ENCODE measurements at places on chromosomes 7 and 10.
A peak's percentile ranks its signal among the peaks of the same experiment; 100 is the strongest.

DNA sequence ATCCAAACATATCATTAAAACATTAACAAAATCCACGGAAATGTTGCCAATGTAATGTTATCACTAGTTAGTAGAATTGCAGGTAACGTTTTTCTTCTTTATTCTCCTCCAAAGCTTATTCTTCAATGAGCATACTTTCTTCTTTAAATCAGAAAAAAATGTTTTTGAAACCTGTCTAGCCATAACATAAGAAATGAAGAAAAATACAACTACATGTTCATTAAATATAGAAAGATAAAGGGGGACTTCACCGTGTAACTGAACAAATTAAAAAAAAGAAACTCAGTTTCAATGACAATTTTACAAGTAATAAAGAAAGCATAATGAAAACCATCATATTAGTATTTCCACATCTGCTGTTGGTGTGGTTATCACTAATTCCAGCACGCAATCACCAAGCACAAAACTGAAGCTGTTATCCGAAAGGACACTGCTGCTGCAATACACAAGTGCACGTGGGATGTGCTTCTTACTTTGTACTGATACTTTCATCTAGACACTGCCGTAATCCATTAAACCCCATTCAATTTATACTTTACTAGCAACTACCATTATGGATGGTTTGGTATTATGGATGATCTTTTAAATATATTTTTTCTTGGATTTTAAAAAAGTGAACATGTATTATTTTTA is 9.6 kb downstream of the ESYT2 start:
- no peak for DNase-seq

DNA sequence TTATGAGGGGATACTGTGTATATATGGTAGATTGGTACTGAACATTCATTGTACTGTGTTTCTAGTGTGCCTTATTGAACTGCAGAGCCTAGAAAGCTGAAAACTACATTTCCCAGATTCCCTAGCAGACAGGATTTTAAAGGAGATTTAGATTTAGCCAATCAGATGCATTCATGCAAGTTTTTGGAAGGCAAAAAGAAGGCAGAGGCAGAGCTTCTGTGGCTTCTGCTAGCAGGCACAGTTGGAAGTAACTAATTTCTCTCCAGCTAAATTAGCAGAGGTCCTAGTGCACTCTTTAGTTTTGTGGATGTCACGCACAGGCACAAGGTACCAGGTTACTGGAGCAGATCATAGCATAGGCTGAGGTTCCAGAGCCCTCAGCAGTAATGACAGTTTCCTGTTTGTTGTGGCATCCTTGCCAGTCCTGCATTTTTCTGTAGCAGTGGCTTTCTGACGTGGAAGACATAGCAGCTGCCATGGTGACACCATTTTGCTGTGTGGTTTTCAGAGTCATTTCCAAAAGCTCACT is 83.7 kb upstream of the CCDC71L start:
- no peak for DNase-seq

DNA sequence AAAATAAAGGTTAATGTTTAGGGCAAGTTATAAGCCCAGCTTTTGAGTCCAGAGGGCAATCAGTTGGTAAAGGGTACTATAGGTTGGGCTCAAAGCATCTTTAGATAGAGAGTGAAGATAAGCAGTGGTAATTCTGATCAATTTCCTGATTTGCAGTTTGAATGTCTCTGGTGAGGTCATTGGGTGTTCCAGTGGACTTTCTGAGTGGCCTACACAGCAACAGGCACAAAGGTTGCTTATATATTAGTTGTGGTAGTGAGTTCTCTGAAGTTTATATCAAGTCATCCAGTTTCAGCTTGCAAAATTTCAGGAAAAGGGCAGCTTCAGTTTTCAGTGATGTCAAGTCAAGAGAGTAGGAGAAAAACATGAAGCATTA is 29.1 kb downstream of the GIMAP5 start:
- no peak for DNase-seq

DNA sequence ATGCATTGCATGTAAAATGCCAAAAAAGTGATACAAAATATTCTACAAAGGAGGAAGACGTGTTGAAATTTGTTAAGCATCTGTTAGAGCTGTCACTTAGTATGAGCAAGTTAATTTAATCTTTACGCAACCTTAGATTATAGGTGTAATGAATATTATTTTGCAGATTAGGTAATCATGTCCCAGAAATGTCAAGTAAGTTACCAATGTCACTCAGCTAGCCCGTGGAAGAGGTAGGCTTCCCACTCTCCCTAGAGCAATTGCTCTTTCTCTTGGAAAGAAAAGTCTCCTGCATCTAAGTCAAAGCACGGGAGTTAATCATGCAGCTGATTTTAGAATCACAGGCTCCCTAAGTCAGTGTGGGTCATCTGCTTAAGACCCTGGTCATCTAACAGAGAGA is 830.4 kb upstream of the IGFBP3 start:
- DNase-seq, result no peak

DNA sequence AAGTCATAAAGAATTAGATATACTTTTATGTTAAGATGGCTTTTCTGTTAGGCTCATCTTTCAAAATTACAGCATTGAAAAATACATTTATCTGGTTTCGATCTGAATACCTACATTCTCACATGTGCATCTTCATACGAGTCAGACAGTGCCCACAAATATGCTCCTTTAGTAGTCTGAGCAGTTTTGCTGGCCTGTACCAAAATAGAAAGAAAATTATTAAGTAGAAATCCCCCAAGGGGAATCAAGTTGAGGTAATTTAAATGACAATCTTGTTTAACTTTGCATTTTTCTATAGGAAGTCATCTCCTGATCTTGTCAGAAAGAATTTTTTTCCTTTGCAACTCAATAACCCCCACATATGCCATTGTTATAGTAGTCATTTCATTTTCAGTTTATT is 287.4 kb upstream of the SEMA3D start:
- no peak for DNase-seq

- no peak for DNase-seq
These were observed 17.2 kb upstream of the AGR2 start for GRCh38 chr7:16822029-16822428.

GRCh38 chr7:96578606-96579005 is 131.0 kb downstream of the SEM1 start:
- no peak for DNase-seq

GRCh38 chr10:34575882-34576281 is 239.2 kb downstream of the PARD3 start:
- no peak for DNase-seq

- peak; percentile 27 for DNase-seq
These were observed 25.2 kb downstream of the YWHAG start for GRCh38 chr7:76333511-76334101.

GRCh38 chr10:110813743-110814472 is 57.8 kb upstream of the PDCD4 start:
- no peak for DNase-seq

DNA sequence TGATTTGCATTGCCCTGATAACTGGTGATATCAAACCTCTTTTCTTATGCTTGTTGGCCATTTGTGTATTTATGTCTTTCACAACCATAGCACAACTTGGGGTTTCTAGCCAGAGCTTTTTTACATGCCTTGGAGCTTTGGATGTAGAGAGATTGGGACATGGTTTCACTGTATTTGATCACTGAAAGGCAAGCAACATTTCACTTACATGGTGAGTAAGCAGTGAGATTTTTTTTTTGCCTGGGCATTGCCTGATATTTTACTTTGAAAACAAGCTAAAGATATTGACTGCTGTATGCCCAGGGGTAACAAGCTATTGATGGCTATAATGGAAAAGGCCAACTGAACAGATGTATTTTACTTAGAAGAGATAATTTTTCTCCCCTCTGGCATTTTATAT is 259.0 kb downstream of the PHTF2 start:
- DNase-seq, result no peak

DNA sequence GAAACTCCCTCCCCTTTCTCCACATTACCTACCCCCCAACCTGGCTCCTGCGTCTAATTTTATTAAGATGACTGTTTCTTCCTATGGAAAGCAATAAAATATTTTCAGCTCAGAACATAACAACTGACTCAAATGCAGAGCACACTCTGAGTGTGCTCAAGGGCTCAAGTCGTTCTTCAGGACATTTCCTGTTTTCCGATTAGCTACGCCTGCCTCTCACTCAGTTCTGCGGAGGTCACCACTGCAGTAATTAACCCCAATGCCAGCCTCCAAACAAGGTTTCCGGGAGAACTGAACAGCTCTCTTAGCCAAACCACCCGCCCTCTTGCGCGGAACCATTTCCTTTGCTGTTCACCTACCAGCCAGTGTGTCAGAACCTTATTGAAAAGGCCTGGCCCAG is 19.3 kb downstream of the MYOF start:
- no peak for DNase-seq

- no peak for DNase-seq
These were observed 87.0 kb downstream of the TBXAS1 start for GRCh38 chr7:139915864-139916716.

DNA sequence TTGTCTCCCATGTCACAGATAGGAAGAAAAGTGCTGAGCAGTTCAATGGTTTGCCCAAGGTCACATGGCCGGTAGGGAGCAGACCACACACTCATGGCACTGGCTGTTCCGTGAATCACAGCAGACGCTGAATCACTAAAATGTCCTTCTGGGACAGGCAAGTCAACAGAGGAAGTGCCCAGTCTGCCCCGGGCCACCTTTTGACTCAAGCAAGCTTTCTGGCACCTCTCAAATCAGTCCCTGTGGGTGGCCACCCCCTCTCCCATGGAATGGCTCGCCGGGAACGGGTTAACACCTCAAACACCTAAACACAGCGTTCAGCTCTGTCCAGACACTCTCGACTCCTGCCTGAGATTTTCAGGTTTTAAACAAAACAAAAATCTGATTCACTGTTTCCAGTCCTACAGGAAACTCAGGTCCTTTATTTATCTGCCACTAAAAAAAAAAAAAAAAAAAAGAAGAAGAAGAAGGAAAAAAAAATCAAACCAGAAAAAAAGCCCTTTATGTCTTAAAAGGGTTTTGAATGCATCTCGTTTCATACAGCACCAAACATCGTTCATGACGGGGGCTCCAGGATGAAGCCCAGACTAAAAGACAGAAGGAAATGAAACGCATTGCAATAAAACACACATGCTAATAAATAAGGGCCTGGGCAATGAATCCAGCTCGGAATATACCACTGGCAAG is 15.5 kb downstream of the CARD11 start:
- DNase-seq, result peak; percentile 10

DNA sequence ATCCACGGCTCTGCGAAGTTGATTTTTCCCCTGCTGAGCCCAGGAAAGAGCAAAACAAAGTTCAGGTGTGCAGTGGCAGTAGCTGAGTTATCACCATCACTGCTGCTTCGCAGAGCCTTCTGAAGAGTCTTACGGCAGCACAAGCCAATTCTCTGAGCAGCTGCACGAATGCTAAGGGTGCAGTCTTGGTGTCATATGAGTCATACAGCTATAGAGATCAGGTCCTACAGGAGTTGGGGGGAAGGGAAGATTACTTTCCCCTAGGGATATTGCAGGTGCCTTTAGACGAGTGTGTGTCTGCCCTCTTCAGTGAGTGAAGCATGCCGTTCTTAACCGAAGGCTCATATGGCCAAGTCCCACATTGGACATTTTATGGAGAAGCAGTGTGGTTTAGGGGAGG is 227.8 kb downstream of the CELF2 start:
- no peak for DNase-seq

GRCh38 chr10:112201334-112201733 is 17.8 kb upstream of the GPAM start:
- DNase-seq, result no peak

DNA sequence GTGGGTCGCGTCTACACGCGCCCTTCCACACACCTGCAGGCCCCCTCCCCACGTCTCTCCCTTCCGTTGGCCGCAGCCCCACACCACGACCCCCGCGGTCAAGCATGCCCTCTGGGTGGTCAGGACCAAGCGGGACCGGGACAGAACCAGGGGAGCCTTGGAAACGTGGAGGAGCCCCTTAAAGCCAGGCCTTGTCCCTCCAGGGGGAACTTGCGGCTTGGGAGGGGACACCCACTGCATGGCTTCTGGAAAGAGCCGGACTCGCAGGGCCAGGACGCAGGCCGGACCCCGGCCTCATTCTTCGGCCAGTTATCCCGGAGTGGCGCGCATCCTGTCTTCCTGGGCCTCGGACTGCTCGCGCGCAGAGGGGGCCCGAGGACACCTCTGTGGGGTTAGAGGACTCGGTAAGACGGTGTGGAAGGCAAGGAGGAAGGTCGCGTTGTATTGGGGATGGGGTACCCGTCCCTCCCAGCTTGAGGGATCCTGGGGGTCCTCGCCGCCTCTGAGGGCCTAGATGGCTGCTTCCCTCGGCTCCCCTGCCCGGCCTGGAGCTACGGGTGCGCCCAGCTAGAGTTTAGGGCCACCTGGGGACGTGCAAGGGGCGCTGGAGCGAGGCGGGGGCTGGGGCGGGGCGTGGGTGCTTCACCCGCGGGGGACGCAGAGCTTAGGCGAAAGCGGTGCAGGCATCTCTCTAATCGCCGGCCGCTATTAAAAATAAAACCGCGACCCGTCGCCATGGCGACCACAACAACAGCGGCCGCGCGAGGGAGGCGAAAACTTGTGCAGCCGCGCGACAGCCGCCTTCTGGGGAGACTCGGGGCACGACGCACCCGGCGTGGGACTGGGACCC is 1.8 kb upstream of the PDGFA start:
- DNase-seq, result peak; percentile 45

- peak; percentile 71 for DNase-seq
These were observed 61.5 kb downstream of the FZD1 start for GRCh38 chr7:91325726-91326125.

GRCh38 chr10:16847644-16848043 is 30.4 kb upstream of the RSU1 start:
- no peak for DNase-seq

GRCh38 chr10:122391875-122392274 is 17.4 kb downstream of the PLEKHA1 start:
- DNase-seq, result no peak

DNA sequence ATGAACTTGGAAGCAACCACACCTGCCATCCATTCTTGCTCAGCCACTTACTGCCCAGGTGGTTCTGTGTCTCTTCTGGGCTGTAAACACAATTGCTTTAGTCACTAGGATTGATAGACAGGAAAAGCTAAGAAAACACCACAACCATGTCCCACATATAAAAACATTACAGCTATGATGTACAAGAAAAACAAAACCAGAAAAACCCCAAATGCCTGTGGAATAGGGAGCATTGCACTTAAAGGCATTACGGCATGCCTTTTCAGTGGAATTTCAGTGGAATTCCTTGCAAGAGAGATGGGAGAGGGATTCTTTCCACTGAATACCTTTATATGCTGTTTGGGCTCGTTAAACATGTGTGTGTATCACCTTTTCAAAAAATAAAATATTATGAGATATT is 44.2 kb upstream of the GPR26 start:
- no peak for DNase-seq

Measured in muscle of back (tissue), 13 donors.